ENCODE measurements at places on chromosomes 6 and 20.

DNA sequence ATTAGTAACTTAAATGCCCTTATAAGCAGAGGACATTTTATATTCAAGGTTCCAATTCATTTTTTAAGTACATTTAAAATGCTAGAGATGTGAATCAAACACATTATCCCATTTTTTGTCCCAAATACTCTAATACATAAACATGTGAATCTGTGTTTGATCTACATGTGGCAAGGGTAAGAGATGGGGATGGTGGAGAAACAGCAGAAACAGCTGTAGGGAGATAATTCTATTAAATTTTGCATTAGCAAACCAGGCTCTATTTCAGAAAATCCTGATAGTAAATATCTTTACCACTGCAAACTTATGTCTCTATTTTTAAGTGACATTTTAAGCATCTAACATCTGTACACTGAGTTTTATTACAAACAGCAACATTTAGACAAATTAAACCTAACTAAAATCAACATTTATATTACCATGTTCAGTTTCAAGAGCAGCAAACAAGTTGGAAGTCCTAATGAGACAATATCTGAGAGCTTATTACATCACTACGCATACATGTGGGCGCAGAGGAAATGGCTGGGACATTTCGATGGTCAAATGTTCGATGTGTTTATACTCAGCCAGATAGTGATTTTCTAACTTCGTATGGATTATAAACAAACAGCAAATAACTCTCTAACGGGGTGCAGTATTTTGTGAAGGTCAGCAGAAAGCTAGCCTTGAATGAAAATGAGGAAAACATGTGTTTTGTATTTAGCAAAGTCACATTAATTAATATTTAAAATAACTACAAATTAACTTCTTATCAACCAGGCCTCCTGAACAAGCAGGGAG, 165.1 kb downstream of the GJA1 start:
- DNase-seq: no peak

- DNase-seq: no peak
These were observed 2.5 kb downstream of the FAM162B start for GRCh38 chr6:116763048-116763447.

- DNase-seq: no peak
These were observed 130.6 kb upstream of the PHACTR3 start for GRCh38 chr20:59473742-59474141.

DNA sequence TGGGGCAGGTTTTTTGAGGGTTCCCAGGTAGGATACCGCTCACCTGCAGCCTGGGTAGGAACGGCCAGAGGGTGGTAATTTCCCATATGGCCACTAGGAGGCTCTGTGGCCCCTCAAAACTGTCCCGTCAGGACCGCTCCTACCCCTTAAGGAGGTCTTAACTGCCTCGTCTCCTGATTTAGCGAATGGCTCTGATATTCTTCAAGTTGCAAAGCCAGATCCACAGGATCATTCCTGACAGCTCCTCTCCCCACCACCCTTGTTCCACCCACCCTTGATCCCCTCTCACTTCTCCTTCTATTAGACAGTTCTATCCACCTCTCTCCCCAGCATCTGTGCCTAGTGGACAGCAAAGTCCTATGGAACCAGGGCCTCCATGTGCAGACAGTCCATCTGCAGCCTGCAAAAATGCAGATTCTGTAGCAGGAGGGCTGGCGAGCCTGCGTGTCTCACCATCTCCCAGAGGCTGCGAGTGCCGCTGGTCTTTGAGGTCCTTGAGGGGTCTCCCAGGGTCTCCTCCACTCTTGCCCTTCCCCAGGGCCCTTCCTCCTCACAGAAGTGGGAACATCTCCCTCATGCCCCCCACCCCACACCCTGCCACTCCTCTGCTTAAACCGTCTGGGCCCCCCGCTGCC, 34.3 kb upstream of the ZBP1 start:
- peak; percentile 45 for DNase-seq

- no peak for DNase-seq
These were observed 548.2 kb downstream of the PRKN start for GRCh38 chr6:162179196-162179951.

DNA sequence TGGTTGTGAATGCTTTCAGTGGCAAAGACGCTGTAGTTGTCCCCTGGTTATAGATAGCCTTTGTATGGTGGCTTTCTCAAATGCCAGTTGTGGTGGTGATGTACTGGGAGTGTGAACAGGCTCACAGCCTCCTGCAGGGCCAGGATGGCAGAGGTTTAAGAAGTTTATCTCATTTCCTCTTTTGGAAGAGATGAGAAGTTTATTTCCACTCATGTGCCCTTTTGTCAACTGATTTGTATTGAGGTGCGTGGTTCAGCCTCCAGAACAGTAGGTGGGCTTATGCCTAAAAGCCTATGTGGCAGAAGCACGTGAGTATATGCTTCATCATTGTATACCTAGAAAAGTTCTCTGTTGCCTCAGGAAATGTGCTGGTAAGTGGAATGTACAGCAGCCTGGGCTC, 13.7 kb upstream of the ZFP57 start:
- DNase-seq: no peak

GRCh38 chr20:13322621-13323020, 101.5 kb downstream of the ISM1 start:
- no peak for DNase-seq

DNA sequence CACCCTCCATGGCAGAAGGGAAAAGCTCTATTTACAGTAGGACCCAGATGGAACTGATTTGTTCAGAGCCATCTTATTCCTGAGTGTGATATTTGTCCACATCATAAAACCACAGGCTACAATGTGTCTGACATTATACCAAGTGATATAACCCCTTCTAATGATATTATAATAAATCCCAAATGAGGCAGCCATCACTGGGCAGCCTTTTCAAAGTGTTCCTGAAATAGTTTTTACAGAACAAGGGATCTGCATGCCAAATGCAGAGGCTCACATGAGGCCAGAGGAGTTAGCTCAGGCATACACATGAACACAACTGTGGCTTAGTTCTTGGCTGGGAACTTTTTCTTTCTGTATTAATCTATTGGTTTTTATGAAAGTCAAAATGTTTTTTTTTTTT, 207.7 kb downstream of the MAFB start:
- no peak for DNase-seq

DNA sequence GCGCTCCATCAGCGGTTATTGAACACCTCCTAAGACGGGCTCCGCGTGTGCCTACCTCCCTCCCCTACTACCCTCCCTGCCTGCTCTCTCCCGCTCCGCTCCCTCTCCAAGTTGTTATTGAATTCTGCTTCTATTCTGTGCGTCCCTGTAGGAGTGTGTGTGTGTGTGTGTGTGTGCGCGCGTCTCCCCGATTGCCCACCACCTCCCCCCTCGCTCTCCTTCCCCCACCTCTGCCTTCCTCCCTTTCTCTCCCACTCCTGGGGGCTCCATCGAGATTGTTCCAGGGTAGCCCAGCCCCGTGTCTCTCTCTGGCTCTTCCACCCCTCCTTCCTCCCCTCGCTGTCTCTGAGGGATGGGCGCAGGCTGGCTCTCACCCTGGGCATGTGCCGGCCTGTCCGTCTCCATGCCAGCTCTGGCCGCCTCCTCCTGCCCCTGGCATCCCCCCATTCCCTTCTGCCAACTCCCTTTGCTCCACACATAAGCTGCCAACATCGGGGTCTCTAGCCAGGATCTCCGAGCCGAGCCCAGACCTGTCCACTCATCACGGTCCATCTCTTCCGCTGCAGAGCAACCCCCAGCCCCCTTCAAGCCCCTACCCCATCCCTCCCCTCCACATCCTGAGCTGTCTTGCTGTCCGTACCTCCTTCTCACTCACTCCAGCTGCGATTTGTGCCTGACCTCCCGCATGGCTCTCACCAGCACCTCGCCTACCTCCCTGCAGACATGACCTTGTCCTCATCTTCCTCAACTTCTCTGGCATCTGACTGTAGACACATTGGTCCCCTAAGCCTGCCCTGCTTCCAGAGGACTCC, 68.5 kb downstream of the SRC start:
- no peak for DNase-seq

DNA sequence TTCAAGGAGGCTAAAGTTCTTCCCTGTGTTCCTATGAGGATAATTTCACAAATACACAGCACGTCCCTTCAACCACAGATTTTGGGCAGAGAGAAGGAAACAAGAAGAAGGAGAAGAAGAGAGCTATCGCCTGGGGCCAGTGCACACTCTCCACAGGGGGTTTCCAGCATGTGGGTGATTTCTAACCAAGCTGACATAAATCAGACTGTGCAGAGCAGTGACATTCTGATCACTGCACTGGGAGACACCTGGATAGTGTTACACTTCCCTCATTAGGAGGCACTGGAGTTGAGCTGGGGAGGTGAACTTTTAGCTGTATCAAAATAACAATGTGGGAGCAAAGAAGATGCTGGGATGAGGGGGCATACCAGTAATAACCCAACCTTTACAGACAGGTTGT, 71.8 kb upstream of the CENPW start:
- no peak for DNase-seq

- peak; percentile 97 for DNase-seq
These were observed 169.9 kb downstream of the BCAS1 start for GRCh38 chr20:53900380-53900999.

- no peak for DNase-seq
These were observed 209.2 kb downstream of the ANKRD60 start for GRCh38 chr20:58019027-58019849.

GRCh38 chr20:53738039-53738944, 144.7 kb upstream of the ZNF217 start:
- DNase-seq: peak; percentile 96

DNA sequence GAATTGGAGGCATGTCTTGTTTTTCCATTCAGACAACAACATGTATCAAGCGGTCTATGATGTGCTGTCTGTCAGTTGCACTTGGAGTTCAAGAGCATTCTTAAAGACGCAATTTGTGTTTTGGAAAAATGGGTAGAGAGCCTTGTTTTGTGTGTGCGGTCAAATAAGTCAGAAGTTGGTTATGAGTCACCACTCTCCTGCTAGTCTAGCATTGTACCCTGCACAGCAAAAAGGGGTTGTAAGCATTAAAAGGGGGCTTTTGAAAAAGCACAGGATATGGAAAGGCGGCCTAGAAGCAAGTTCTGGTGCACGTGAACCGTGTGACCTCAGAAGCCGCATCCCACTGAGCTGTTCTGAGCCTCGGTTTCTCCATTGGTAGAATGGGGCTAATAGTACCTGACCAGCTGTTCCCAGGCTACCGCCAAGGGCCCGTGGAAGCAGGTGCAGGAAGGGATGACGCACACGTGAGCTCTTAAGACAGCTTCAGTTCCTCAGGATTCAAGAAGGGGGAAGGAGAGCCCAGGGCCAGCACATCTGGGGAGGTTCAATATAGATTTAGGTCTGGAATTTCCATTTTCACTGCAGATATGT, 61.6 kb upstream of the SNX9 start:
- DNase-seq: peak; percentile 70

DNA sequence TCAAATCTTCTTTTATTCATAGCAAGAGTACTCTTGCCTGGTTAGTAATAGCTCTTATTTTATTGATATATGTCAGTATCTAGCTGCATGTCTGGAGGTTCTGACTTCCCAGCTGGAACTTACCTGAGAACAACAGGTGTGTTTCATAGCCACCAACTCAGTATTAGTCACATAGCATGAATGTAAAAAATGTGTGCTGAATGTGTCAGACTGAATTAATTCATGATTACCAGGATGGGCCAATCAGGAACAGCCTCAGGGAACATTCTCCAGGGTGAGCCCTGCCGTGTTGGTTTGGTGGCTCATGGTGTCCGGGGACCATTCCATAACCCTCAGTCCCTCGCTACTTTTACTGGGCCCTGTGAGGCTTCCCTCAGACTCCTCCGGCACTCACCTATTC, 99.7 kb downstream of the TULP4 start:
- peak; percentile 95 for DNase-seq
